ENCODE measurements at places on chromosomes 5 and 9.
A peak's percentile ranks its signal among the peaks of the same experiment; 100 is the strongest.

DNA sequence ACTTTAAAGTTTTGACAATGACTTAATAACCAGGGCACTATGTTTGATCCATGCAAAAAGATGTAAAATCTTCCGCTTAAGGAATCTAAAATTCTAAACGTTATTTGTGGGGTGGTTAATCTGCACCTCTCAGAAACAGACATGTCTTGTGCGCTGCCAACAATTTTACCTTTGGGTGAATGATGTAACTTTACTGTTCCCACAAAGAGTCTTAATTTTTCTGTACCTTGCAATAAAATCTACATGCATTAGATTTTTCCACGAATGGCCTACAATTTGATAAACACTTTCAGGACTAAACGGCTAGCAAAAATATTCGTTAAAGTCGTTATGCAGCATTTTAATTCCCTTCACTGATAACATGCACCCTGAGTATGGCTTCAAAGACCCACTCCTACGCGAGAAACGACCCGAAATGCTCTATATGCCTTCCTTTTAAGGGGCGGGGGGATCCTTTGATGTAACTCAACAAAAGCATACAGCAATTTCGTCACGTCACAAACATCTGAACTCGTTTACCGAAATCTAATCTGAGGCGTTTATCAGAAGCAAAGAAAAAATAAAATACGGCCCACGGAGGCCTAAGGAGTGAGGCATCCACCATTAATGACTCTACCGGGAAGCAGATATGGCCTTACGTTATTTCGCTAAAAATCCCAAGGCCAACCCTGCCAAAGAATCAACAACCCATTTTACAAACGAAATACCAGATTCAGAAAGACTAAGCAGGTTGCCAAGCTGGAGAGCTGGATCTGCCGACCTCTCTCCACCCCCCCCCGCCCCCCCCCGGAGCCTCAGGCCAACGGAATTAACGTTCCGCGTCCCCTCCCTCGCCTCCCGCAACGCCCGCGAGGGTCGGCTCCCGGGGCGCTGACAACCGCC, 621 bp downstream of the AK6 start:
- peak; percentile 21 for DNase-seq

DNA sequence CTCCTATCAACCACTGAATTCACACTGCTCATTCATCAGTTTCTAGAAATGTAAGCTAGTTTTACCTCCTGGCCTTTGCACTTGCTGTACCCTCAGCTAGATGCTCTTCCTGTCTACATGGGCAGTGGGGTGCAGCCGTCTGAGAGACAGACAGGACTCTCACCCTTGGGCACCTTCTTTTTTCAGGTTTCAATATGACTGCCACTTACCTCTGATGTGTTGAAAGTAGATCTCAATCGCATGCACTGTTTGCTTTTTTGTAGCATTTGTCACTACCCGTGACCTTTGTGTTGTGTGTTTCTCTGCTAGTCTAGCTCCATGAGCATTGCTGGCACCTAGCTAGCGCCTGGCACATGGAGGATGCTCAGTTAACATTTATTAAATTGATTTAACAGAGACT, 403.1 kb upstream of the TRPC7 start:
- DNase-seq, result no peak

DNA sequence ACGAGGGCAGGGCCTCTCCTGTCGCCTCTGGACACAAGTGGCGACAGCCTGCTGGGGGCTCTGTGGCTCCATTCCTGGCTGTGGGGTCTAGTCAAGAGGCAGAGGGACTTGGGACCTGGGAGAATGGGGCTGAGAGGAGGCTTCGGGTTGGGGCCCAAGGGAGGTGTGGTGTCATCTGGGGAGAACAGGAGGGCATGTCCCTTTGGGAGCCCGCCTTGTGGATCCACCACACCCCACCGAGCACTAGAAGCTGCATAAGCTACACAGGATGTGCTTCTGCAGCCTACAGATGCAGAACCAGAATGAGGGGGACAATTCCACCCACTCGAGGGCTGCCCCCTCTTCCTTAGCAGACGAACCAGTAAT, 3.9 kb upstream of the MAN1B1 start:
- DNase-seq, result no peak

DNA sequence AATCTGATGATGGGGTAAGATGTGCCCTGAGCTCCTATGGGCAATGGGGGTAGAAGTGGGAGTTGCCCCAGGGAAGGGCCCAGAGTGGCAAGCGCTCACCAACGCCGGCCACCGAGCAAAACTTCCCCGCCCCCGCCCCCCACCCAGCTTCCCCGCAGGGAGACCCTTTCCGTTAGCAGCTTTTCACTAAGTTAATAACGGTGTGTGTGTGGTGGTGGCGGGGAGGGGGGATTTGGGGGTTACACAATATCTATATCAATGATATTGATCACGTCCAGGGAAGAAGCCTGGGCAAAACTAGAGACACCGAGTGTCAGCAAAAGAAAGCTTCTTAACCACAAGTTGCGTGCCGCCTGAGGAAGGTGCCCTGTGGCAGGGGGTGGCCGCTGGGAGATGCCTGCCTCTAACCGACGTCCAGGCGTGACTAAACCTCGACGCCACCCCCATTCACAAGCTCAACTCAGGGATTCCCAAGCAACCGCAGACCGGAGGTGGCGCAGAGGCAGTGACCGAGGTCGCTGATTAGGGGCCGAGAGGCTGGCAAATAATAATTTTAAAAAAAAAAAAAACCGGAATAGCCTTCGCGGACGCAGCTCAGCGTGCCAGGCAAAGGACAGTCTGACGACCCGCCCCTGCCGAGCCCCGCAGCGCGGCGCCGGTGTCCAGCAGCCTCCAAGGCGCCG, 222.6 kb downstream of the MEF2C start:
- DNase-seq, result no peak

DNA sequence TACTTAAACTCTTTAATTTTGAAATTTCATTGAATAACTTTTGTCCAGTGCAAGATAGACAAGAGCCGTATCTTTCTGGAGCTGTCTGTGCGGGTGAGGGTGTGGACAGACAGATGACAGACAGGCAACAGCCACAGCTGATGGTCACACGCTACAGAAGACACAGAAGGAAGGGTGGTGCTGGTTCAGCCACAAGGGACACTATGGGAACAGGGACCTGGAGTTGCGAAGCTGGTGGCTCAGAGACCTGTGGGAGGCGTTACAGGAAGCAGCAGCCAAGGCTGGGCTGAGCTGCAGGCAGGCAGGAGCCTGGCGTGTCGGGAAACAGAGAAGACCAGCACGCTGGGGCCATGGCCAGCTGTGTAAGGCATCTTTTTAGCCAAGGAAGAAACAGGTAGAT, 104.4 kb downstream of the WNK2 start:
- no peak for DNase-seq

GRCh38 chr5:59786334-59786805, 107.2 kb downstream of the PDE4D start:
- no peak for DNase-seq

DNA sequence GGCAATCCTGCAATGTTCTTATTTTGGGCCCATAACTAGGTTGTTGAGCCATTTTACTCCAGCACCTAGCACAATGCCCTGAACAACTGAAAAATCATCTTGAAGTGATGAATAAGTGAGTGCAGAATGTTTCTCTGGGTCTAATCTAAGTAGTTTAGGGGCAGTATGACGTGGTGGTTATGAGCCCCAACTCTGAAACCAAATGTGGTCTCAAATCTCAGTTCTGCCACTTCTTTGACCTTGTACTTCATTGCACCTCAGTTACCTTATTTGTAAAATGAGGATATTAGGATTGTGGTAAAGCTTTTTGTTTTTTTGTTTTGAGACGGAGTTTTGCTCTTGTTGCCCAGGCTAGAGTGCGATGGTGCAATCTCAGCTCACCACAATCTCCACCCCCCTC, 80.9 kb upstream of the SNX2 start:
- DNase-seq, result no peak

GRCh38 chr9:93992830-93993229, 37.7 kb upstream of the BARX1 start:
- no peak for DNase-seq

DNA sequence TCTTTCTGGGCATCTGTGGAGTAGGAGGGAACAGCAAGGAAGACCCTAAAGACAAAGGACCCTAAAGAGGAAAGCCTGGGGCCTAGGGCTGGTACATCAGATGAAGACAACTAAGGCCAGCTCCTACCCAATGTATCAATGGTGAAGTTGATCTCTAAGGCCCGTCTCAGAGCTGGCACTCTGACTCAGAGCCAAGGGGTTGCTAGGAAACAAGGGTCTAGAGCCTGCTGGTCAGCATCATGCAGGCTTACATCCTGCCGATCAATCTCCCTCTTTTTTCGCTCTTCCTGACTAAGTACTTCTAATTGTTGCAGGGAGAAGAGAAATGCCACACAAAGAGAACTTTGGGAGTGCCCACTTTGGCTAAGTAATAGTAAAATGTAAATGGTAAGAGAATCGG, 26.2 kb downstream of the TRIM32 start:
- DNase-seq, result no peak

DNA sequence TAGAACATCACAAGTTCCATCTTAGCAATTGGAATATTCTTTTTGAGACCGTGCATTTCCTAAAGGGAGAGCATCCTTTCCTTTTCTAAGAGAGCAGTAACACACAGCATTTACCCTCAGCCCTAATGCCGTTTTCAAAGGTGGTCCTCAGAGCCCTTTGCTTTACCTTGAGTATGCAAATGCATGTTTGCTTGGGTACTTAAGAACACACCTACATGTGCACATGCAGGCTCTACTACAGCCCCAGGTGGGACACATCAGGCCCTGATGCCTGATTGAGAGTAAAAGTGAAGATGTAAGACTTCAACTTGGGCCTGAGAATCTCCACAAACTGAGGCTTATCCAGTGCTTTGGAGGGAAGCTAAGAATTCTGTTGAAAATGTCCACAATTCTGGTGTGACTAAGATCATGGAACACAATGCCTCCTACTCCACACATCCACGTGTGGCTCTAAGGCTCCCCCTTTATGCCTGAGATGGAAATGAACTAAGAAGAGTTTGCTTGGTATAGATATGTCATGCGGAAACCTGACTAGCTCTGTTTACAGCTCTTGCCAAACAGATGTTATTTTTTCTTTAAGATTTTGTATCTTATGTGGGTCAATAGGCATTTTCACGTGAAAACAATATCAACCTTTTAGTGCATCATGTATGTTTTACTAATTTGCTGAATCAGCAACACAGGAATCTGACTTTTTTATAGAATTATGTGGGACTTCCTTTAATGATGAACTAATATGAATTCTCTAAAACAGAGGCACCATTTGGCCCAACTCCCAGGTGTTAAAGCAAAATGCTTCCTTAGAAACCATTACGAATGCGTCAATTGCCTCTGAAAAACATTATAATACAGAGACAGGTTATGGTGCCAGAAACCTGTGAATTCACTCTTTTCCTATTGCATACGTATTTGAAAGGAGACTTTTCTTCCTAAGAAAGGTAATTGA, 48.9 kb upstream of the SLC2A8 start:
- DNase-seq, result no peak

- no peak for DNase-seq
Observed at GRCh38 chr5:170483701-170484458, 19.9 kb upstream of the KCNIP1 start.

DNA sequence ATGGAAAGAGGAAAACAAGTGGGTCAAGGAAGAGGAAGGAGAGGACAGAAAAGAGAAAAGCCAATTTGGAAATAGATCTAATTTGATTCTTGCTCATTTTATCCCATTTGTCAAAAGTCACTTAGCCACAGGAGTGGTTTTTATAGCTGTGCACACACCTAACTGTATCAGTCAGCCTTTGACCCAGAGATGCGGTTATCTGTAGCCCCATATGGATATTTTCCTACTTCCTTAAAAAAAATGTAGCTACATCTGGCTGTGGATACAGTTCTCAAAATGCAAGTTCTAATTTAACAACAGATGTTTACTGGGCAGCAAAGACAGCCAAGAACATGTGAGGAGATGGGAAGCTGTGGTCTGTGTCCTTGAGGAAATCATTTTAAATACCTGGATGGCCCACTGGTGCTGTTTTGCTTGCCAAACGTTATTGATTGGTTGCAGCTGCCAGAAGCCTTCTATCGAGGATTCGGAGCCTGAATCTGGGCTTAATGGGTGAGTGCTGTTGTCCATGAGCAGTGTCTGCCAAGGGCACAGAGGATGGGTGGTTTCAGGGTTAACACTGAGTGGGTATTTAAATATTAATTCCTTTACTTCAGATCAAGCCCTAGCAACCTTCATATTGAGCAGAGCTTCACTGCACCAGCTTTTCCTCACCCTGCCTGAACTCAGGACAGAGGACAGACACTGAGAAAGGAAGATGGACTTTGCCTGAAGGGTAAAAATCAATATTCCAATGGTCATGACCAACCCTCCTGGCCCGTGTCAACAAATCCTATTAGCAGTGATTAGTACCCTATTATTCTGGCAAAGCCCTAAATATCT, 92.2 kb downstream of the APBA1 start:
- no peak for DNase-seq

DNA sequence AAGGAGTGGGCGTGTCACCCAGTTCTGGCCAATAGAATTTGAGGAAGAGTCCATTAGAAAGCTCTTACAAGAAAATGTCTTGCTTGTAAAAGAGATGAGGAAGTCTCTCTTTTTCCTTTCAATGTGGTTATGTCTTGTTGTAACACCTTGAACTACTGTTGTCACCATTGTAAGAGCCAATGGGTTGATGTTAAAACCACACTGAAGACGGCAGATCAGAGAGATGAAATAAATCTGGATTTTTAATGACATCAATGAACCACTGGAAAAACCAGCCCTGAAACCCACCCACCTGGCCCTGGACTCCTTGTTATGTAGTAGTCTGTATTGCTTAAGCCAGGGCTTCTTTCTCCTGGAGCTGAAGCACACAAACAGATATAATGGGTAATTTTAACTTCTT, 83.8 kb upstream of the ERCC6L2 start:
- DNase-seq, result no peak

DNA sequence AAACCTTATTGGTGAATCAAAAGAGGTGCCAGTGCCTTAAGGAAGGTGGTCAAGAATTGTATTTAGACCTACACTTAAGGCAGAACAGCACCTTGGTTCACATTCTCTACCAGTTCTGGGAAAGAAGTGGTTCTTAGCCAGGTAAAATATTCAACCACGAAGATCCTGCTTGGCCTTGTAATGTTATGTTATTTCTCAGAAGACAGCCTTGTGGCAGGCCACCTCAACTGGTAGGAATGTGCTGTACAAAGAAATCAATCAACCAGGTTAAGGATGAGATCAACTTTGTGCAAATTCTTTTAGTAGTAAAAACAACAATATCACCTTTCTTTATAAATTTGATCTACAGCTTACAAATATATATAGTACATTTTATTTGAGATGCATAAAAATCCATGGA, 246.8 kb downstream of the ARRDC3 start:
- DNase-seq, result no peak

GRCh38 chr5:1383344-1383743, 38.4 kb upstream of the CLPTM1L start:
- DNase-seq, result no peak

DNA sequence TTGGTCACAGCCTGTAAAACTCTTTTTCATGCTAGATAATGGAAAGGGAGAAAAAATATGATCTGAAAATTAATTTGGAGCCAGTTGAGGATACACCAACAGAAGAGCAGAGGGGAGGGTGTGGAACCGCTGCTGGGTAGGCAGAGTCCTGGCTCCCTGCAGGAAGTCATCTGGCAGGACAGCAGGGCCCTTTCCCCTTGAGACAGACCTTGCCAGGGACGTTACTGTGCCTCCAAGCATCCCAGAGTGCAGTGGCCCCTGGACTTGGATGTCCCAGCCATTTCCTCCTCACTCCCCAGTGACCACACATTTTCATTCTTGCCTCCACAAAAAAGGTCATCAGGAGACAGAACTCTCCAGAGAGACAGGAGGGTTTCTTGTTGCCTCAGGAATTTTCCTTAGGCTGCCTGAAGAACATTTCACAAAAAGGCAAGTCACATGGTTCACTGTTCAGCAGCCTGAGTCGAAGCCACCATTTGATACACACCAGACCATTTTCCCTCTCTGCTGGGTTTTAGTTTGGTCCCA, 5.9 kb downstream of the TRPM3 start:
- DNase-seq, result no peak

Data from activated CD4-positive, alpha-beta T cell treated with anti-CD3 and anti-CD28 coated beads, Interleukin-2, amount 50 U/mL, for 24 hours (primary cell).